Stimulated activated CD4-positive, alpha-beta T cell treated with anti-CD3 and anti-CD28 coated beads, Interleukin-12 subunit alpha, Interleukin-12 subunit beta, amount 100 ng/mL, for 4 hours (primary cell): ENCODE measurements at places on chromosomes 5 and 9.

DNA sequence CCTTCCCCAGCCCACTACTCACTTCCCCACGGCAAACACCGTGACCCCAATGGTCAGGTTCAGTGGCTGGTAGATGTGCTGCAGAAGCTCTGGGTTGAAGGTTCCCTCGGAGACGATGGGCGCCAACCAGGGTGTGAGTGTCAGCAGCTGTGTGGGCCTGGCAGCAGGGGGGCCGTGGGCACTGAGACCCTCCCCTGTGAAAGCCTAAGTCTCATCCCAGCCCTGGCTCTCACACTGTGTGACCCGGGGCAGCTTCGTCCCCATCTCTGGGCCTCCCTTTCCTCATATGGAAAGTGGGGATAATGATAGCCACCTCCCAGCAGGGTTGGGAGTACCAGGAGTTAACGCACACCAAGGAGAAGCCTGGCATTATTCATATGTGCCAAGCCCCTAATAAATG lies 8.6 kb downstream of the GBGT1 start:
- no peak for DNase-seq

GRCh38 chr9:107280543-107280942 lies 2.5 kb upstream of the RAD23B start:
- no peak for DNase-seq

DNA sequence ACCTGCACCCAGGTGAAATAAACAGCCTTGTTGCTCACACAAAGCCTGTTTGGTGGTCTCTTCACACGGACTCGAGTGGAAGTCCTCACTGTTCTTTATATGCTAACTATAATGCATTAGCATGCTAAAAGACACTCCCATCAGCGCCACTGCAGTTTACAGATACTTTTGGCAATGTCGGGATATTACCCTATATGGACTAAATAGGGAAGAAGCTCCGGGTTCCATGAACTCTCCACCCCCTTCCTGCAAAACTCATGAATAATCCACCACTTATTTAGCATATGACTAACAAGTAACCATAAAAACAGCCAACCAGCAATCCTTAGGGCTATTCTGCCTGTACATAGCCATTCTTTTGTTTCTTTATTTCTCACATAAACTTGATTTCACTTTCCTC lies 426.2 kb upstream of the PTPRD start:
- no peak for DNase-seq

DNA sequence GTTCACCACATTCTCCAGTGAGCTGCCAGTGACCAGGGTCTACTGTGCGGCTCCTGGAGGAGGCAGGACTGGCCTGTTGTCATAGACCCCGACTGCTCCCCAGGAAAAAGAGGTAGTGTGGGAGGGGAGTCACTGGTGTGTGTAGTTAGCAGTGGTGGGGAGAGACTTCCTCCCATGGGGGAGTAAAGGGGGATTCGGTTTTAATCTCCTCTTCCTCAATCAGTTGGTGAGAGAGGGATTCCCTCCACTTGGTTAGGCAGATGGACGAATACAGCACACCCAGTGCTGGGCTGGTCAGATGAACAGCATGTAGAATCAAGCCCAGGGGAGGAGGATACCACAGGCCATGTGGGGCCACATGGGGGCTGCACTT lies 207.6 kb upstream of the S1PR3 start:
- DNase-seq = no peak

GRCh38 chr9:6920041-6920440 lies 162.3 kb downstream of the KDM4C start:
- no peak for DNase-seq

- no peak for DNase-seq
Measured at GRCh38 chr9:93258818-93259489, 75.0 kb downstream of the WNK2 start.

GRCh38 chr9:32543047-32543446 lies 9.1 kb upstream of the SMIM27 start:
- DNase-seq = no peak

DNA sequence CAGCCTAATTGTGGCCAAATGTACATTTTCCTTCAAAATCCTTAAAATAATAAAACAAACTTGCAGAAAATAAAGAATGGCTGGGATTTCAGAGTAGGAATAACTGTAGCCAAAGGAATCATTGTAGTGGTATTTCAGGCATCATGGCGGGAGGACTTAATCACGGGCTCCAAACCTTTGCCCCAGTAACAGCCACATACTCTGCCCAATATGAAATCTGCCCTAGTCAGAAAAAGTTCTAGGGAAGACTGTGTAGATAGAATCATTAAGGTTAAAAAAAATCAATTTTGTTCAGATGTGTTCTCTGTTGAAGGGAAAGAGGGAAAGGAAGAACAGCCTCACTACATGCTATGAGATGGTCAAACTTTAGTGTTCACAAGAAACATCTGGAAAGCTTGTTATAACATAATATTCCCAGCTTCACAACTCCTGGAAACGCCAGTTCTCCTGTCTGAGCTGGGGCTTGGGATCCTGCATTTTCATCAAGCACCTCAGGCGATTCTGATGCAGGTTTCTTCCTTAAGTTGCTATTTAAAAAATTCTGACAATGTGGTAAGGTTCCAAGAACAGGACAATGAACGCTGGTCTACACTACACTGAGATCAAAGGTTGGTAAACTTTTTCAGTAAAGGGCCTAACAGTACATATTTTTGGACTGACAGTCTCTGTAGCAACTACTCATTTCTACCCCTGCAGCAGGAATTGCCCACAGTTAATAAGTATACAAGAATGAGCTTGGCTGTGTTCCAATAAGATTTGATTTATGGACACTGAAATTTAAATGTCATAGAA lies 87.9 kb downstream of the CEMIP2 start:
- no peak for DNase-seq

- no peak for DNase-seq
Measured at GRCh38 chr5:122145906-122146305, 16.6 kb downstream of the ZNF474 start.

DNA sequence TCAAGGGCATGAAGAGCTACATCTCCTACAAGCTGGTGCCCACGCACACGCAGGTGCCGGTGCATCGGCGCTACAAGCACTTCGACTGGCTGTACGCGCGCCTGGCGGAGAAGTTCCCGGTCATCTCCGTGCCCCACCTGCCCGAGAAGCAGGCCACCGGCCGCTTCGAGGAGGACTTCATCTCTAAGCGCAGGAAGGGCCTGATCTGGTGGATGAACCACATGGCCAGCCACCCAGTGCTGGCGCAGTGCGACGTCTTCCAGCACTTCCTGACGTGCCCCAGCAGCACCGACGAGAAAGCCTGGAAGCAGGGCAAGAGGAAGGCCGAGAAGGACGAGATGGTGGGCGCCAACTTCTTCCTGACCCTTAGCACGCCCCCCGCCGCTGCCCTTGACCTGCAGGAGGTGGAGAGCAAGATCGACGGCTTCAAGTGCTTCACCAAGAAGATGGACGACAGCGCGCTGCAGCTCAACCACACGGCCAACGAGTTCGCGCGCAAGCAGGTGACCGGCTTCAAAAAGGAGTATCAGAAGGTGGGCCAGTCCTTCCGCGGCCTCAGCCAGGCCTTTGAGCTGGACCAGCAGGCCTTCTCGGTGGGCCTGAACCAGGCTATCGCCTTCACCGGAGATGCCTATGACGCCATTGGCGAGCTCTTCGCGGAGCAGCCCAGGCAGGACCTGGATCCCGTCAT lies 1.4 kb downstream of the SNX18 start:
- DNase-seq = no peak

GRCh38 chr5:60504342-60504741 lies 195.6 kb downstream of the DEPDC1B start:
- DNase-seq = no peak

- DNase-seq = no peak
Measured at GRCh38 chr9:128244091-128244836, 31.5 kb downstream of the GOLGA2 start.

DNA sequence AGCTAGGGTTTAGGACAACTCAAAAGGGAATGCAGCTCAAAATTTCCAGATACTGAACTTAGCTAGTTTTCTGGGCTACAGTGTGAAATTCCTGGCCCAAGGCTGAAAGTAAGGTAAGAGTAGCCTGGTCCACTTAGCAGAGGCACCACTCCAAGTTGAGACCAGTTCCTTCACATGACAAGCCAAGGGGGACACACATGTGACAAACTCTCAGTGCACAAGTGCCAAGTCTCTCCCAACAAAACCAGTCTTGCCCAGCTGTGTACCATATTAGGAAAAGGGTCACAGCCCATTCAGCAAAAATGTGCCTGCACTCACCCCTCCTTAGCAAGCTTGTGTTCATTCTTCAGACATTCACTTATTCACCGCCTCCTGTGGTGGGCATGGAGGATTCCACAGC lies 27.8 kb downstream of the KLHL3 start:
- no peak for DNase-seq

DNA sequence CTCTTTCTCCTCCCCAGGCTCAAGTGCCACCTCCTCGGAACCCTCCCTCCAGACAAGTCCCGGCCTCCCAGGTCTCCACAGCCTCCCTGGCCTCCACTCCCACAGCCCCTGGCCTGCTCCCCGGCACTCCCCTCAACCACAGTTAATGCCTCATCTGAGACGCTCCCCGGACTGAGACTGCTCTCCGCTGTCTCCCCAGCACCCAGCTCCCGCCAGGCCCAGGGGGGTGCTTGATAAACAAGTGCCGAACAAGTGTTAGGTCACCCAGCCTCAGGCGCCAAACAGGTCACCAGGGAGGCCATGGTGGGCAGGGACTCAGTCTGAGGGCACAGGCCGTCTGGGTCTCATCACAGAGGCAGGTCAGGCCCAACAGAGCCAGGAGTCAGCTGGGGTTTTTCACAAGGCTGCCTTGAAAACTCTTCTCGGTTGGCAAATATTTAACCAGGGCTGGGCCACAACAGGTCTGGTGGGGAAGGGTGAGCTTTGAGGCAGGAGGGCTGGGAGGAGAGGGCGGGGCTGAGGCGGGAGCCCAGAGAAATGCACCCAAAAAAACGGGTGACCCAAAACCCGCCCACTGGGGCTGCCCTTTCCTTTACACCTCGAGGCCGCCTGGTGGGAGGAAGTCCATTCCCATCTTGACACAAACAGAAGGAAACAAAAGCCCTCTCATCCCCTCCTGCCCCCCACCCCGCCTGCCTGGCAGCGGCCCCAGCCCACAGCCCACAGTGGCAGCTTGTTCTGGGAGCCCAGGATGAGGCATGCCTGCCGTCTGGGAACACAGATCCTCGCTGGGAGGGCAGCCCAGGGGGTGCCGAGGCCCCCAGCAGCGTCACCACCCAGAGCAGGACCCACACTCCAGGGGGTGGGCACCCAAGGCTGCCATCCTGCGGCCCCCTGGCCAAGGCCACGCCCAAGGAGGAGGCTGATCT lies 66.6 kb upstream of the STXBP1 start:
- DNase-seq = no peak

DNA sequence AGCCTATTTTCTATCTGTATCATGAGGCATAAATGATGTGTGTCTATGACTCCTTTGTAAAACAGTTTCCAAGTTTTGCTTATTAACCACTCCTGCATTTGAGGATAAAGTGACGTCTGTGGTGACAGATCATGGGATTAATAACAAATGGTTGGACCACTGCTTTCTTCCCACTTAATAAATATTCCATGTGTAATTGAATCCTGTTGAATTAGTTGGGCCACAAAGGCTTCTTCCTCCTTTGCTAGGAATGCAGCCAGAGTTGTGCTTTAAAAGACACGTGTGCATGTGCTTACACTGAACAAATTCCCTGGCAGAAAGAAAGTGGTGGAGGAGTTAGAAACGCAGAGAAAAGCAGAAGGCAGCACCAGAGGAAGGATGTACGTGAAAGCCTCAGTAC lies 150.2 kb downstream of the ACTBL2 start:
- DNase-seq = no peak

DNA sequence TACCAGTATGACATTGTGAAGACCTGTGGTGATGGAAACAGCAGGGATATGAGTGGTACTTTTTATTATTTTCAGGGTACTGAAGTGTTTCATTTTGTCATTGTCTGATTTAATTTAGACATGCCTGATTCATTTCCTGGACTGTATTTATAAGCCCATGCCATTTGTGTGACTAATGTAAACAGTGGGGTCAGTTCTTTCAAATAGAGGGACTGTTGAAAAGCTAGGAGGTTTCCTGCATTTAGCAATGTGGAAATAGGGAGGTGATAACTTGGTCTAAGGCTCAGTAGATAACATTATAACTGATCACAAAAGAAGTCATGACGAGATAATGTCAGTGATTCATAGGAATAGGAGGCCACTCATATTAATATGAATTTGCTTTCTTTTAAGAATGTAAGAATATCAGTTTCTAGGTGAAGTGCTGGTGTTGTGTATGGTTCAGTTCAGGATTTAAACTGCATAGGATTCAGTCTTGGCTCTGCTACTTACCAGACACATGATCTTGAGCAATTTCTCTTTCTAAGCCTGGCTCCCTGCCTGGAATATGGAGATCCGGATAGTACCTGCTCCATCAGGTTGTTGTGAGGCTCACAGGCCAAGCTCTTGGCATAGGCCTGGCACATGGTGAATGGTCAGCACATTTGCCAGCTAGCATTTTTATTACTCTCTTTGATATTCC lies 7.5 kb downstream of the RASGRF2 start:
- DNase-seq = no peak

DNA sequence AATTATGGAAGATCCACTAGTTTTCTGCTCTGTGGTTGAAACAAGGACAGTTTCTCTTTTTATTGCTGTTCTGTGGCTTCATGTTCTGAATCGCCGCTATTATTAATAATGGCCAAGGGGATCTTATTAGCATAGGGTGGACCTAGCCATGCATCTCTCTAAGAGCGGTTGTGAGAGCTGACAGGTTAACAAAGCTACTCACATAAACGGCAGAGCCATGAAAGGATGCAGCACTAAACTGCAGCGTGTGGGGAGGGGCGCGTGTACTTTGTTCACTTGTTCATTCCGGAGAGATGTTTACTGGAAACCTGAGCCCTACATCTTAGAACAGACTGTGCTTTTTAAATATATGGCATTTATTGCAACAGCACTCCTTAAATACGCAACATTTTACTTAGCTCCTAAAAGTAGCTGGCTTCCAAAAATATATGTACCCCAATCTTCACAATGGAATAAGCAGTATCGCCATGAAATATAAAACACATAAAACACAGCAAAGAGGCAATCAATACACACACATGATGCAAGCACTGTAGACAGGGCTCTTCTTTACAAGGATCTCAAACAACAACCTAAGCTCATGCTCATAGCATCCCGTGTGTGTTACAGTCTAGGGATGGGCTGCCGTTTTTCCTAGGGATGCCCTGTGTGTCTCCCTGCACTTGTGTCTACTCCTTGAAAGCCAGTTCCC lies 424.6 kb downstream of the MED10 start:
- DNase-seq = no peak

- no peak for DNase-seq
Measured at GRCh38 chr5:43117092-43117491, 3.6 kb upstream of the ZNF131 start.

GRCh38 chr9:125990793-125991220 lies 243.6 kb downstream of the PBX3 start:
- DNase-seq = no peak

DNA sequence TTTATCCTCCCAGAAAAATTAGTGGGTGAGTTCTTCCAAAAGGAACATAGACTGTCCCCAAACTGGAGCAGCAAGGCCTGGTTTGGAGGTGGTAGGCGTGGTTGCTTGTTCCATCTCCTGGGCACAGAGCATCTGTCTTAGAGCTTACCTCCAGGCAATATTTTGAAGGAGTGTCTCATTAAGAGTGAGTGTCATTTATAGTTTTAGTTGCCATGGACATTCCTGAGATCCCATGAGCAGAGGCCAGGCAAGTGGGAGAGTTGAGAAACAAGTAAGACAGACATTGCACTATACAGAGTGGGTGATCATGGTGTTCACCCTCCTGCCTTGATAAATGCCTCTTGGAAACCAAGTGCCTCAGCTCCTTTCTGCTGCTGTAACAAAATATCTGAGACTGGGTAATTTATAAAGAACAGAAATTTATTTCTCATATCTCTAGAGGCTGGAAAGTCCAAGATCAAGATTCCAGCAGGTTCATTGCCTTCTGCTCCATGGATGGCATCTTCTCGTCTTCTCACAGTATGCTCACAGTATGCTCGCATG lies 68.5 kb downstream of the KIAA1958 start:
- no peak for DNase-seq
